ENCODE measurements at places on chromosomes 5 and 9.

- no peak for DNase-seq
Observed at GRCh38 chr5:3302228-3302627, 293.4 kb upstream of the IRX1 start.

- no peak for DNase-seq
Observed at GRCh38 chr5:5418764-5419163, 3.7 kb upstream of the ICE1 start.

- no peak for DNase-seq
Observed at GRCh38 chr5:174335682-174336364, 290.3 kb downstream of the NSG2 start.

DNA sequence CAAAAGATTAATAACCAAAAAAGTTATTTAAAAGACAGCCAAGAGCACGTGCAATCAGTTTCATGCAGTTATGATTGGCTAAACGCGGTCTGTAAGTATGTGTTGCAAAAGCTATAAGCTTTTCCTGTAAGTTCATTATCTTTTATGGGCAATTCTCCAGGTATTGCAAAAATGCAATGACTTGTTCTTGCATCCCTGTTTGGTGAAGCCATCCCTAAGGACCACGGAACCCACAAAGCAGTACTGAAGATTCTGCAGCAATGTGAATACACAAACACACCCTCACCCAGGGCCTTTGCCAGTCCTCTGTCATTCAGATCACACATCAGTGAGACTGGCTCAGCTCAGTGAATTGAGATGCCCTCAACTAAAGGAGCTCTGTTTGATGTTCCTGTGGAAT lies 11.4 kb downstream of the GCNT4 start:
- DNase-seq: no peak

- DNase-seq: no peak
Observed at GRCh38 chr9:12814877-12815237, 40.0 kb downstream of the LURAP1L start.

- DNase-seq: no peak
Observed at GRCh38 chr9:115104908-115105307, 13.0 kb downstream of the TNC start.

GRCh38 chr5:14157493-14157782 lies 14.3 kb downstream of the TRIO start:
- no peak for DNase-seq

GRCh38 chr5:127878174-127878750 lies 175.1 kb downstream of the CCDC192 start:
- DNase-seq: peak; percentile 52

DNA sequence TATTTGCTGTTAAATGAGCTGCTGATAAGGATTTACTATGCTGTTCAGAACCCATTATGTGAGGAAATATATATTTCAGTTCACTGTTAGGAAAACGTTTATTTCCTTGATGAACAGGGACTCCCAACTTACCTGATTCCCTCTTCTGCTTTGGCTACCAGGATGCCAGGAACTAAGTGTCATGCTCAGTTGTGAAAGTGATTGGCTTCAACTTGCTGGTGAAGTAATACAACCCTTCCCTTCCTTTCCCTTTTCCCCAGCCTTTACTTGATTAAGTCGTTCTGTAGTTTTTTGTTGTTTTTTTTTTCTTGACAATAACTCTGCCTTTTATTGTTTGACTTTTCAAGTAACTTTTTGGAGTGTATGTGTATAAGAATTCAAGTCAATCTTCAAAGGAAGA lies 309.3 kb downstream of the DOCK8 start:
- no peak for DNase-seq

DNA sequence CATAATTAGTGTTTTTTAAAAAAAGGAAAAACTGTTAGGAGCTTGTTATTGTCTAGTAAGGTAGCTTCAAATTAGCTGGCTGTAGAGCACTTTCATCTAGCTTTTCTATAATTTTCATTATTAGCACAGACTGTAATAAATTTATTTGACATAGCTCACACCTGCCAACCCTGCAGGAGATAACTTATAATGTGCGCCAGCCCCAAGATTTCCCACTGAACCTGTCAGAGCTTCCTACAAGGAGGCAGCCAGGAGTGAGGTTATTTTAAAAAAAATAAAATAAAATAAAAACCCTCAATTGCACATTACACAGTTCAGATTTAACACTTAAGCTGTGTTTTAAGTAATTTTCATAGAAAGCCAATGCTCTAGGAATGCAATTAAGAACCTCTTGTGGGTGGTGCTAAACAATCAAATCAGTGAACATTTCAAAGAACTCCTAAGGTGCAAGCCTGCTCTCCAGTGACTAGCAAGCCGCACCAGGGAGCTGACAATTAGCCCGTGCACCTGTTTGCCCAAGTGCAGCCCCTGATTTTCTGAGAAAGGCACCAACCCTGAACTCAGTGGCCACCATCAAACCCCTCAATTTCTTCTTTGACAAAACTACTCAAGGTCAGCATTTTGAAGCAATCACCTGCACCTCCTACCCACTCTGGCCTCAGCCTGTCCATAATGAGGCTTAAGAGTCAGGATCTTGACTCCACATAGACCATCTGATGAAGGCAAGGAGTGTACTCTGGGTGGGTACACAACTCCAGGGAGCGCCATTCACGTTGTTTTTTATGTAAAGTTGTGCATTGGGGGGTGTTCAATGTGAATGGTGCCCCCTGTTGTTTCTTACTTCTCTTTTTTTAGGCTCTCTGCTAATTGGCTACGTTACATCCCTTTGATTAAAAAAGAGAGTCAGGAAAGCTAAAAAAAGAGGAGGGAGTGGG lies 385.3 kb upstream of the WWC1 start:
- no peak for DNase-seq

GRCh38 chr9:92468206-92468605 lies 14.1 kb downstream of the ASPN start:
- DNase-seq: no peak

DNA sequence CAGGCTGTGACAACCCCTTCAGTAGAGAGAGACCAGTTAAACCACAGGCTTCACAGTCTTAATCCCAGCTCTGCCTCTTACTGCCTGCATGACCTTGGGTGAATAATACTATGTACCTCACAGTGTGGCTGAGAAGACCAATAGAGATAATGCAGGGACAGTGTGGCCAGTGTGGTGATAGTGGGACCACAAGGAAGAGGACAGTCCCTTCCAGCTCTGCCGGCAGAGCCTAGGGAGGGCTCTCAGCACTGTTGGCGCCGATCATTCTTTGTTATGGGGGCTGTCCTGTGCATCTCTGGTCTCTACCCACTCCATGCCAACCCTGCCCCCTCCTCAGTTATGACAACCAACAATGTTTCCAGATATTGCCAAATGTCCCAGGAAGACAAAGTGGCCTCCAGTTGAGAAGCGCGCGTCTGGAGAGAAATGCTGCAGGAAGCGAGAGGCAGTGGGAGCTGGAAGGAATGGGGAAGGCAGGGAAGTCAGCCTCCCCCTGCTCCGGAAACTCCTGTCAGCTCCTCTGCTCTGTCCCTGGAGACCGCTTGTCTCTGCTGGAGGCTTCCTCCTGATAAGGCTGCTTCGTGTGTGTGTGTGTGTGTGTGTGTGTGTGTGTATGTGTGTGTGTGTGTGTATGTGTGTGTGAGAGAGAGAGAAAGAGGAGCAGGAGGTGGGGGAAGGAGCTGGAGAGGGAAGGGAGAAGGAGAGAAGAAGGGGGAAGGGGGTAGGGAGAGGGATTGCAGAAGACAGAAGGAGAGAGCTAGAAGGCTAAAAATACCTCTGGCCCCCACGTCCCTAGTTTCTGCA lies 31.8 kb upstream of the FABP6 start:
- DNase-seq: peak; percentile 77

GRCh38 chr9:2676466-2676865 lies 40.8 kb upstream of the KCNV2 start:
- DNase-seq: no peak

DNA sequence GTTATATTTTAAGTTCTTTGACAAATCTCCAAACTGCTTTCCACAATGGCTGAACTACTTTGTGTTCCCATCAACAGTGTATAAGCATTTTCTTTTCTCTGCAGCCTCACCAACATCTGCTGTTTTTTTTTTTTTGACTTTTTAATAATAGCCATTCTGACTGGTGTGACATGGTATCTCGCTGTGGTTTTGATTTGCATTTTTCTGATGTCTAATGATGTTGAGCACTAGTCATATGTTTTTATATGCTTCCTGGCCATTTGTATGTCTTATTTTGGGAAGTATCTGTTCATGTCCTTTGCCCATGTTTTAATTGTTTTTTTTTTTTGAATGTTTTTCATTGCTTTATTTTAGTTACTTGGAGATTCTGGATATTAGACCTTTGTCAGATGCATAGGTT lies 196.6 kb downstream of the PLK2 start:
- DNase-seq: no peak

DNA sequence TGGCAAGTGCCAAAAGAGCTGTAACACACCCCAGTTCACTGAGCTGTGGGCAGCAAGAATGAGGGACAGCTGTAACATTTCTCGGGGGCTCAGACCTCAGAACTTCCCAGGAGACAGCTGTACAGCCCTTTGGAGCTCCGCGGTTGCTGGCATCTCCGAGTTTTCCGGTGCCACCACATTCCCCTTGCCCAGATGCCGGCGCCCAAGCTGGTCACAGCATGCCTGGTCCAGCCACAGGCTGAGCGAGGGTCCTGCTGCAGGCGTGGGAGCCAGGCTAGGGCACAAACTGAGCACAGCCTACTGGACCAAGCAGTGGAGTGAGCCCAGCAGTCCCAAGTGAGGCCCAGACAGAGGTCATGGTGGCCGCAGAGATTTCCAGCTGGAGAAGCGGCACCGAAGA lies 797.7 kb upstream of the EDIL3 start:
- no peak for DNase-seq

DNA sequence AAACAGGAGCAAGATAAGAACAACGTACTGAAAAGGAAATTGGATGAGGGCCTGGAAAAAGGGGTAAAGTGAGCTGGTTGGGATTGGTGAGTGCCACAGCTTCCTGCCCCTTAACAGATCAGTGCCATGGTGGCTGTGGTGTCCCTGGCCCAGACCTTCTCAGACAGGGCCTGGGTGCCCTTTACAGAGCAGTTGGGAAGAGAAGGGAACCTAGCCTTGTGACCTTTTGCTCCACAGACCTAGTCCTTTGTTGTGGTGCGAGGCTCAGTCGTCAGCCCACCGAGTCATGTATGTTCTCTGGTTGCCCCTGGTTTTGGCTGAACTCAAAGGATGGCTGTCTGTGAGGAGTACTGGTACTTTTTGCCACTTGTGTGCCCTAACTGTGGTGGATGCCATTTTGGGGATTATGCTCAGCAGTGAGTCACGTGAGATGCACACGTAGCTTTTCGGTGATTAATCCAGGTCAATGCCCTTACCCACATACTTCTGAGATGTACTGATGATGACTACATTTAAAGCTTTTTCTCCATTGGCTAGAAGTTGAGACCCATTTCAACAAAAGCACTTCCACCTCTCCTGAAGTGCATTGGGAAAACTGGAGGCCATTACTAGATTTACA lies 48.4 kb downstream of the EXOSC2 start:
- no peak for DNase-seq

Data from eye (tissue), 1 donor.